Renal cortex interstitium (tissue), 15 donors: ENCODE measurements at places on chromosomes 6 and 20.

GRCh38 chr6:166563805-166564204 lies 22.7 kb downstream of the RAMACL start:
- DNase-seq: no peak

GRCh38 chr6:5950361-5950785 lies 56.4 kb downstream of the NRN1 start:
- no peak for DNase-seq

DNA sequence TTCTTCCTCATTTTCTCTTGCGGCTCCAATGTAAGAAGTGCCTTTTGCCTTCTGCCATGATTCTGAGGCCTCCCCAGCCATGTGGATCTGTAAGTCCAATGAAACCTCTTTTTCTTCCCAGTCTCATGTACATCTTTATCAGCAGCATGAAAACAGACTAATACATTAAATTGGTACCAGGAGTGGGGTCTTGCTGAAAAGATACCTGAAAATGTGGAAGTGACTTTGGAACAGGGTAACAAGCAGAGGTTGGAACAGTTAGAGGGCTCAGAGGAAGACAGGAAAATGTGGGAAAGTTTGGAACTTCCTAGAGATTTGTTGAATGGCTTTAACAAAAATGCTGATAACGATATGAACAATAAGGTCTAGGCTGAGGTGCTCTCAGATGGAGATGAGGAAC lies 316.7 kb upstream of the HS3ST5 start:
- DNase-seq: no peak

DNA sequence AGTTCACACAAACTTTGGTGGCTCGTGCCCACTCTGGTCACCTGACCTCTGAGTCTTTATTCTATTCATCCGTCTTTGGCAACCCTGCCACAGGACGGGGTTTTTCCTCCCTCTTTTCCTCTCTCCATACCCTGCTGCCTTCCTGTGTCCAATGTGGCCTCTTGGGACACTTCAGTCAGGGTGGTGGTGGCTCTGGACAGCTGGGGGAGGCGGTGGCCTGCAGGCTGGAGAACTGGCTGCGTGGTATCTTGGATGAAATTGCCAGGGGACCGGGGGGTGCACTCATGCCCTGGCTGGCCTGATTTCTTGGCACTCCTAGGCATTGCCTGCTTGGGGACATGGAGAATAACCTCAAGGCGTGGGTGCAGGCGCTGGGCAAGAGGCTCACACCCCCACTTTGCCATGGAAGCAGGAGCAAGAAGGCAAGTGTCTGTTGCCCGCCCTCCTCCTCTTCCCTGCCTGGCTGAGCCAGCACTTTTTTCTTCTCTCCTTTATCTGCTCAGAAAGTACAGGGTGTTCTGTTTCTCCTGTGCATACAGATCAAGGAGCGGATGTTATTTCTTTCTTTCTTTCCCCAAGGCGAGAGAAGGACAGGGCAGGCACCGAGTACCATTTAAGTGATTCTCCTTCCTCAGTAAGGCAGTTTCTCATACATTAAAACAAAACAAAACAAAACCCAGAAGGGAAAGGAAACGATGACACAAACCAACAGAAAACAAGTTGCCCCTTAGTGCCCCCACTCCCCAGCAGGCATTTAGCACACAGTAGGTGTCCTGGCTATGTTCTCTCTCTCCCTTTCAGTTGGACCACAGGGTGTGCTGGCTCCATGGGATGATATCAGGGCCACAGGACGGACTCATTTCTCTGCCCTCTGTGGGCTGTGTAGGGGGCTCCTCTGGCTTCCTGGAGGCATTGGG lies 155.5 kb upstream of the RNF24 start:
- DNase-seq: no peak

- DNase-seq: no peak
These were observed 13.0 kb upstream of the F13A1 start for GRCh38 chr6:6333501-6333900.

DNA sequence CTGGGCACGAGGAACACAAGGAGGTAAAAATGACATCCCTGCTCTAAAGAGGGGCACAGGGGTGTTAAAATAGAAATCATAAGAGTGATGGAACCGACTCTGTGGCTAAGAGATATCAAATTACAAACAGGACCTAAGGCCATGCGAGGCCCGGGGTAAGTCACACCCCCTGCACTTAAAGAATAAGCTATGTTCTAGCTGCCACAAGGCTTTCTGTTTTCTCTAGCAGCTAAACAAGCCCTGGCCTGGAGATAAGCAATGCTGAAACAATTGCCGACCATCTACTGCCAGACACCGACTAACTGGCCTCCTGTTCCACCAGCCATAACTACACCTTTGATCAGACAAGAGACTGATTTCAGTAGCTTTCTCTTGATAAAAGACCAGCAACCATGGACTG lies 32.4 kb downstream of the MDGA1 start:
- no peak for DNase-seq

- no peak for DNase-seq
These were observed 54.0 kb downstream of the STK4 start for GRCh38 chr20:45020236-45020886.

- DNase-seq: no peak
These were observed 273.1 kb downstream of the HAO1 start for GRCh38 chr20:7667194-7667593.

DNA sequence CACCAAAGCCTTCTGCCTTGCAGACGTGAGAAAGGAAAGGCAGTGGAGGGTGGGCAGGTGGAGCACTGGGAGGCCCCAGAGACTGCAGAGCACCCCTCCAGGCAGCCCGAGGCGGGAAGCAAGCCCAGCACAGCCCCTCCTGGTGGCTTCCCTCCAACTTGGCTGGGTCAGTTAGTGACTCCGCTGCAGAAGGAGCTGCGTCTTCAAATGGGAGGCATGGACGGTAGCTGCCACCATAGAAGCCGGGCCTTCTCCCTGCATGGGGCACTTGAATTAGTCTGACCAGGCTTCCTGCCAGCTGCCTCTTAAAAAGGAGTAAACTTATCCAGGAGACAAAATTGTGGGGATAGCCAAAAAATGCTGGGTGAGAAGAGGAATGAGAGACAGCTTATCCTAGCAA lies 88.0 kb upstream of the RPS6KA2 start:
- DNase-seq: no peak

DNA sequence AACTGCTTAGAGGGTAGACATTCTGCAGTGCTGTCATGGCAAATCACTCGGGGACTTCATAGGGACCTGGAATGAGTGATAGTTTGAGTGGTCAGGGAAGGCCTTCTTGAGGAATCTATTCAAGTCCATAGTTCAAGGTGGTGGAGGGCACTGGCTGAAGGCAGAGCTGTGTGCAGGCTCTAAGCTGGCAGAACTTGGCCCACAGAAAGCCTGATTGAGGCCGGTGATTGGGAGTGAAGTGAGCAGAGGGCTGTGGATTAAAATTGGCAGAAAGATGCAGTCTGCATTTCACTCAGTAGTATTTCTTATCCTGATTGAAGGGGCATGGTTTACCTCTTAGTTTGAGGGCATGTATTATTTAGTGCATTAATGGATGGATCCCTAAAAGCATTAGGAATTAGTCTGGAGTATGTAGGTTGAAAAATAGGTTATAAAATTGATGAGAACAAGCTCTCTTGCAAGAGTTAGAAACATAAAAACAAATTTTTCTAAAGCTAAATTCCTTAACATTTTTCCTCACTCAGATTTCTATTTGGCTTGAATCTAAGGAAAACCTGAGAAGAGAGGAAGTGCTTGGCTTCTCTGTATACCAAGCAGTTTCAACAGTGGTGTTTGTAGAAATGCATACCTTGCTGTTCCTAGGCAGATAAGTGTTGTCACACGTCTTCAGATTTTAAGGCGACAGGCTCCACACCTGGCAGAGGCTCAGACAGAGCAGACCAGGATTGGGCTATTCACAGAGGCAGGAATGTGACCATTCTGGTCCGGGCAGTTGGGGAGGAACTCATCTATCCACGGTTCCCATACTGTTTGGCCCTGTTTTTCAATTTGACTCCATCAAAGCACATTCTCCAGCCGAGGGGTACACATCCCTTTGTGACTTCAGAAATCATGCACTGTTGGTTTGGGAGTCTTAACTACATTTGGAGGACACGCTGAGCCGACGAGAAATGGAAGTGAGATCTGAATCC lies 45.2 kb downstream of the UTRN start:
- DNase-seq: no peak

GRCh38 chr6:36133912-36134311 lies 3.6 kb downstream of the MAPK13 start:
- DNase-seq: no peak

DNA sequence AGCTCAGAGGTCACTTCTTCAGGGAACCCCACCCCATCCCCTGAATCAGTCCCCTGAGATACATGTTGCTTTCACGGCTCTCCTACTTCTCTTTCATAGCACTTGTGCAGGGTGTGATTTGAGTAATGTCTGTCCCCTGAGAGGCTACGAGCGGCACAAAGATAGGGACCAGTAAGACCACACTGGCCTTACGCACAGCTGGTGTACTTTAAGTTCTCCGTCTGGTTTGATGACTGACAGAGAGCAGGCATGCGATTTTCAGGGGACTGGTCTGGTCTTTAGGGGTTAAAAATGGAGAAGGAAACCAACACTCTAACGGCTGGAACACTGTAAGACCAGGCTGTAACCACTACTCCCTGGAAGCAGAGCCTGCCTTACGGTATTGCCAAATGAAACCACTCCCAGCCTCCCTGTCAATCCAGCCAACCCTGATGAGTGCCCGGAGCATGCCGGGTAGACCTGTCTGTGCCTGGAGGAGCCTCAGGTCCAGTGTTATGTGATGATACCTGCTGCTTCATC lies 47.1 kb downstream of the ELMO2 start:
- no peak for DNase-seq

GRCh38 chr20:588476-588875 lies 21.6 kb downstream of the TCF15 start:
- no peak for DNase-seq

DNA sequence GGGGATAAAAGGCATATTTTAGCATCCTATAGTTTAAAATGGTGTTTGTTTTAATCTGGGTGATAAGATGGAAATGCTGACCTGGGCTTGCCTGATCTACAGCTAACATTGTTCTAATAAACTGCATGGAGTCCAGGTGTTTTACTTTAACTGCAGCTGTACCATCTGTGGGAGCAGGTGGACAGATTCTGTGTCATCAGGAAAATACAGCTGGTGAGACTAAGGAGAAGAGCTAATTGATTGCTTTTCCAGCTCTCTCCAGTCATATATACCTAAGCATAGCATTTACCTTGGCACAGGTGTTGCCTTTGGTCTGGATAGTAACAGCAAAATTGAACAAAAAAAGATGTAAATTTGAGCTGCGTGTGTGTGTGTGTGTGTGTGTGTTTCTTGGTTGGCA lies 31.6 kb downstream of the CBFA2T2 start:
- no peak for DNase-seq

DNA sequence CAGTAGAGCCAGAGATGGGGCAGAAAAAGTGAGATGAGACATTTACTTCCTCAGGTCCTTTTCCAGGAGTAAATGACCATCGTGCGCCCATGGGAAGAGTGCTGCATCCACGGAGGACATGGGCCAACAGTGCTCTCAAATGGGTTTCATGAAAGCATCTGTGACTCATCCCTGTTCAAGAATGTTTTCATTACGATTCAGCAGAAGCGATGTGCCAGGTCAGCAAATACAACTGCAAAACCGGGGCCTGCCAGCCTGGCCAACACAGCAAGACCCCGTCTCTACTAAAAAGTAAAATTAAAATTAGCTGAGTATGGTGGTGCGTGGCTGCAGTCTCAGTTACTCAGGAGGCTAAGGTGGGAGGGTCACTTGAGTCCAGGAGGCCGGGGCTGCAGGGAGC lies 125.1 kb downstream of the LY86 start:
- DNase-seq: no peak

DNA sequence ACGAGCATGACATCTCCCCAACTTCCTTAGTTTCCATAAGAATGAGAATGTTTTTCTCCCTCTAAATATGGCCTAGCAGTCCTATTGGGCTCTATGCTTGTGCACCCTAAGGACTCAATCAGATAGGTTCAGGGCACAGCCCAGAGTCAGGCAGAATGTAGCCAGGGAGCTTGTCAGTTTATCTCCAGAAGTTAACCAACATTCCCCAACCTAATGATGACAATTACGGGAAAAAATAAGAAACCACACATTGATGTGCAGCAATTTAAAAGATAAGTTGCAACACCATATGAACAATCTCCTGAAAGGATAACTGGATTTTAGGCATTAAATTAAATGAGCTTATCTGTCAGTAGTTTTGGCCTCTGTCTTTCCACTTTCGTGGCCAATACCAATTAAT lies 71.1 kb downstream of the HDDC2 start:
- no peak for DNase-seq

GRCh38 chr6:15349379-15349778 lies 103.5 kb downstream of the JARID2 start:
- no peak for DNase-seq

GRCh38 chr6:35911871-35912653 lies 8.8 kb downstream of the SRPK1 start:
- DNase-seq: no peak

- DNase-seq: no peak
These were observed 50.2 kb downstream of the TBC1D7 start for GRCh38 chr6:13278164-13278563.

GRCh38 chr20:51019656-51020592 lies 3.0 kb downstream of the KCNG1 start:
- DNase-seq: no peak

DNA sequence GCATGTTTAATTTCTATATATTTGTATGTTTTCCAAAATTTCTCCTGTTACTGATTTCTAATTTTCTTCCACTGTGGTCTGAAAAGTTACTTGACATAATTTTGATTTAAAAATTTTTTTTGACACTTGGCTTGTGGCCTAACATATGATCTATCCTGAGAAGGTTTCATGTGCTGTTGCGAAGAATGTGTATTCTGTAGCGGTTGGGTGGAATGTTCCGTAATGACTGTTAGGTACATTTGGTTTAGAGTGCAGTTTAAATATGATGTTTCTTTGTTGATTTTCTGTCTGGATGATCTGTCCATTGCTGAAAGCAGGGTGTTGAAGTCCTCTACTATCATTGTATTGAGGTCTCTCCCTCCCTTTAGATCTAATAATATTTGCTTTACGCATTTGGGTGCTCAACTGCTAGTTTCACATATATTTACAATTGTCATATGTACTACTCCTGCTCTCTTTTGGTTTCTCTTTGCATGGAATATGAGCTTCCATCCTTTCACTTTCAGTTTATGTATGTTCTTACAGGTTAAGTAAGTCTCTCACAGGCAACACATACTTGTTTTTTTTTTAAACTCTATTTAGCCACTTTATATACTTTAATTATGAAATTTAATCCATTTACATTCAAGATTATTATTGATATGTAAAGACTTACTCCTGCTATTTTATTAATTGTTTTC lies 19.5 kb upstream of the EDN1 start:
- DNase-seq: no peak

DNA sequence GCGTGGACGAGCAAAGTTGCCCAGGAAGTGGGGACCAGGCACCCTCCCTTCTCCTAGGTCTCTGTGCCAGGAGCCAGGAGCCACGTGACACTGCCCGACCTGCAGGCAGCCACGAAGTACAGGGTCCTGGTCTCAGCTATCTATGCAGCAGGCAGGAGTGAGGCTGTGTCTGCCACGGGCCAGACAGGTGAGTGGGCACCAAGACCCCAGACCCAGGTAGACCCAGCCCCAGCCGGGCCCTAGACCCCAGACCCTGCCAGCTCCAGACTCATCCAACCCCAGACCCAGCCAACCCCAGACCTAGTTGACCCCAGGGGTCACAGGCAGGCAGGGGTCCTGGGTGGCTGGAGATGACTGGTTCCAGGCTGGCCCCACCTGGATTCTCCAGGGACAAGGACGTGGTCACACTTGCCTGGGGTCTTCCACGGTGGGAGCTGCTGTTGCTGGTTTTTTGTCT lies 21.1 kb downstream of the COL20A1 start:
- DNase-seq: no peak

- no peak for DNase-seq
These were observed 9.6 kb downstream of the C6orf136 start for GRCh38 chr6:30656513-30656912.

GRCh38 chr6:111480988-111481822 lies 1.8 kb downstream of the REV3L start:
- no peak for DNase-seq
